ENCODE measurements at places on chromosomes 5 and 9.

- no peak for DNase-seq
Observed at GRCh38 chr5:116395631-116396203, 178.9 kb downstream of the SEMA6A start.

GRCh38 chr5:114317751-114318150, 44.1 kb upstream of the KCNN2 start:
- DNase-seq = no peak

DNA sequence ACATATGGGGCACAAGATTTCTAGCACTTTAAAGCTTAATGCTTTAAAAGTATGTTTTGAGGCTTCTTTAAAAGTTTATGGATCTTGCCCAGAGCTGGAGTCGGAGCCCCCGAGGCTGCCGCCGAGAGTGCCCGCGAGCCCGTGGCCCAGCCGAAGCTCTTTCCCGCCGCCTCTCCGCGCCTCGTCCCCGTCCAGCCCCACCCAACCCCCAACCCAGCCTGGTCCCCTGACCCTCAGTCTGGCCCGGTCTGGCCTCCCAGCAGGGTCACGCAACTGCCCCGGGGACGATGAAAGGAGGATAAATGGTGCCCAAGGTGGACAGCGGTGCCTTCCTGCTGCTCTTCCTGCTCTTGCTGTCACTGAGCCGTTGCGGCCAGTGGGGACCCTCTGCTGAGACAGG, 1.7 kb downstream of the TSSK1B start:
- DNase-seq = no peak

GRCh38 chr5:138366632-138367382, 14.3 kb downstream of the KDM3B start:
- DNase-seq = no peak

- DNase-seq = peak; percentile 32
Observed at GRCh38 chr5:34053133-34053532, 10.1 kb upstream of the C1QTNF3 start.
